ENCODE measurements at places on chromosomes 1 and 21.

GRCh38 chr21:34994766-34995631 lies 54.1 kb downstream of the RUNX1 start:
- no peak for DNase-seq

GRCh38 chr1:183777328-183777727 lies 27.6 kb upstream of the RGL1 start:
- DNase-seq = peak; percentile 6

GRCh38 chr1:67429528-67430357 lies 459 bp downstream of the SERBP1 start:
- DNase-seq = peak; percentile 49

- peak; percentile 48 for DNase-seq
These were observed 572 bp downstream of the ATP1B1 start for GRCh38 chr1:169106921-169107602.

DNA sequence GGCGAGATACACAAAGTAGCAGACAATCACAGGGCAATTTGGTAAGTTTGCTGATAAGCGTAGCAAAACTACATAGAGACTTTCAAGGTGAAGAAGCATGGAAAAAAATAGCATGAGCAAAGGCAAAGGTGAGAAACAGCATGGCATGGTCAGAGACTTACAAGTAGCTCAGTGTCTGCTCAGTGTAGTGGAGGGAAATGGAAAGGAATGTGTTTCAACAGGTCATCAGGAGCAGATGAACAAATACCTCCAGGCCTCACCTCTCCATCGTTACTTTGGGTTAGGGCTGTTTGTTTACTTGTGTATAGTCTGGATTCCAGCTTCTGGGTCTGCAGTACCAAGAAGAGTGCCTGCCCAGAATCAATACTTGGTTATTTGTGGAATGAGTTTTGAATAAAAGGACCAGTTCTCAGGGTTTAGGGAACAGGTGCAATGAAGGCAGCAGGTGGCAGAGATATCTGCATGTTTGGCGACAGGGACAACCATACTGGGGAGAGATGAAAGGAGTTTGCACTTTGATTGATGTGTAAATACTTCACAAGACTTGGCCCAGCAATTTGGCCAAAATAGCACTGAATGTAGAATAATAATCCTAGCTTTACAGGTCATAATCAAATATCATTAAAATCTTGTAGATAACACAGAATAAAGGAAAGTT lies 97.0 kb upstream of the FGGY start:
- DNase-seq = no peak

- DNase-seq = no peak
These were observed 38.6 kb upstream of the ABCD3 start for GRCh38 chr1:94379615-94380014.

DNA sequence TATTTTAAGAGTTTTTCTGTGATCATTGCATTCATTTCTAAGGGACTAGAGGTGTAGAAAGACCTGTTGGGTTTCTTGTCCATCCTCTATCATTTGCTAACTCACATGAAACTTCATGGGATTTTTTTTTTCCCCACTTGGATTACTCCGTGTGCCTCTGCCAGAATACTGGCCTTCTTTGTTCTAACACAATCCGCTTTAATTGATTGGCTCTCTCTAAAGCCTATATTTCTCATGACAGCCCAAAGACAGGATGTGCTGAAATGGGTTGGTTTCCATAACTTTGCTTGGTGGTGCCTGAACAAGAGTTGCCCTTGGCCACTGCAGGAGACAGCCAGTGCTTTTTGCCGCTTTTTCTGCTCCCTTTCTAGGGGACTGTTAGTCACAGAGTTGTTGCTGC lies 12.2 kb downstream of the CACHD1 start:
- DNase-seq = no peak

- DNase-seq = no peak
These were observed 19.1 kb upstream of the LMX1A start for GRCh38 chr1:165375623-165376022.

DNA sequence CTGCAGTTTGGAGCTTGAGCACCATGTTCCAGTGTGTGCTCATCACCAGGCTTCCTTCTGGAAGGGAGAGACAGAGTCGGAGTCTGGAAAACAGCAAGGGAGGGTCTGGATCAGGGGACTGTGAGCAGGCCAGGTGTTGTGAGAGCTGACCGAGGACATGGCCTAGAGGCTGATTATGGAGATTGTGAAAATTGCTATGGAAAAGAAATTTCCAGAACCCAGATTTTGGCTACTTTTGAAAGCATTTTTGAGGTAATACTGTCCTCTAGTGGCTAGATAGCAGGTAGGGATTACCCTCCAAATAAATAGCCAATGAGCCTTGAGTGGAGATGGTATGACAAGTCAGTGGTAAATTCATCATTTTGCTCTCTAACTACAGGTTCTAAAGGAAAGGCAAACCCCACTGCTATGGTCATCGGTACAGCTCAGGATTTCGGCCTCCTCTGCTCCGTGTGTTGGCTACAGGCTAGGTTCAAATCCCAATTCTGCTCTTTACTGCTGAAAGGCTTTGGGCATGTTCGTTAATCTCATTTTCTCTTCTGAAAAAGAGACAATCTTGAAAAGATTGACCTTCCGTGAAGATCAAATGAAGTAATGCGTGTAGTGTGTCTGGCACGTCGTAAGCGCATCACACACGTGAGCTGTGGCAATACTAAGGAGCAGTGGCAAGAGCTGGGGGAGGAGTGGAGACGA lies 1.0 kb upstream of the HAO2 start:
- DNase-seq = peak; percentile 25

GRCh38 chr1:18800258-18800657 lies 59.2 kb downstream of the TAS1R2 start:
- no peak for DNase-seq

DNA sequence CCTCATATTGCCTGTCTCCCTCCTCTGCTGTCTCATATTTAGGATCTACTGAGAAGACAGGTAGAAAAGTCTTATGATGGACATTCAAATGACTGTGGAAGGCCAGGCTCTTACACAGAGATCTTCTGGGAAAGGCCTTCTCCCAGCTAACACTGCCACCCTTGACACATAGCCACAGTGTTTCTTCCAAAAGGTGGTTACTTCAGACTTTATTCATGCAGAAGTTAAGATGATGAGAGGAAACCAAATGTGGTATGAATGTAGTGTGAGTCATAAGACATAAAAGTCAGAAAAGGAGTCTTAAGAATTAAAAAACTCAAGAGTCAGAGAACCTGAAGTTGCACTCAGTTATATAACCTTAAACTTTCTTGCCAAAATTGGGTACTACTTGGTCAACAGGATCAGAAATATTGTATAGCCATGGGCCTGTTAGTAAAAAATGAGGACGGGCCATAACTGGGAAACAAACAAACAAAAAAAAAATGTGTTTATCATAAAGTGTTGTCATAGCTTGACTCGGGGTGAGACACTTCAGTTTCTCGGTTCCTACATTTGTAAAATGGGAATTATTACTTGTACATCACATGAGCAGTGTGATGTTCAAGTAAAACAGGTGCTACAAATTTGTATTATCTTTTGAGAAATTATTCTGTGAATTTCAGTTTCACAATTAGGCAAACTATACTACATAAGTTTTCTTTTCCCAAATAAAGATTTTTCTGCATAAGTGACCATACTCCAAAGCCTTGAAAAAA lies 1.2 kb upstream of the DENND1B start:
- no peak for DNase-seq

- DNase-seq = no peak
These were observed 73.0 kb upstream of the ABCD3 start for GRCh38 chr1:94345148-94345721.

- no peak for DNase-seq
These were observed 27.0 kb downstream of the ST6GALNAC3 start for GRCh38 chr1:76101548-76101947.

DNA sequence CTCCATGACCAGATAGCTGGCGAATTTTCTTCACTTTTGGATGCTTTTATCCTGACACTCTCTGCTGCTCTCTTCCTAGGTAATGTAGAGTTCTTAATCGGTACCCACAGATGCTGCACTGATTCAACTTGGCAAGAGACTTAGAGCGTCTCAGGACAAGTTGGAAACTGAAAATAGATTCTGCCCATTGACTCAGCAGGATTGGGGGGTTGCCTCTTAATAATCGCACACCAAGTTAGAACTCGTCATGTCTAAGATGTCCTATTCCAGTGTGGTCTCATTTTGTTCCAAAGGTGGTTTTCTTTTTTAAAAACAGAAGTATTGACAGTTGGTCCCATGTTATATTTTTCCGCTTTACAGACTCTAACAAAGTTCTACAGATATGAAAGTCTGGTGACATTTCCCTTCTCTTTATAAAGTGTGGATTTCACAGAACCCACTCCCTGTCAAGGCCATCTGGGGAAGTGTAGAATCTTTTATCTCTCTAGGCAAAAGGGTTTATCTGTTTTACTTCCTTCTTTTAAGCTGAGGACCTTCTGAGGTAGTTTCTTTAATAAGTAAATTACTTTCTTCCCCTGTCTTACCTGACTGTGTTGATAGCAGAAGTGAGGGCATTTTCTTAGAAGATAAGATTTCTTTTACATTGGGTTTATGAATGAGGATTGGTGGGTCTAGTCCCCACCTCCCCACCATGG lies 12.1 kb upstream of the DIPK1A start:
- DNase-seq = no peak

GRCh38 chr1:187951817-187952216 lies 1123.1 kb downstream of the PLA2G4A start:
- DNase-seq = no peak

- DNase-seq = peak; percentile 6
These were observed 154.7 kb downstream of the PGBD5 start for GRCh38 chr1:230271300-230272035.

DNA sequence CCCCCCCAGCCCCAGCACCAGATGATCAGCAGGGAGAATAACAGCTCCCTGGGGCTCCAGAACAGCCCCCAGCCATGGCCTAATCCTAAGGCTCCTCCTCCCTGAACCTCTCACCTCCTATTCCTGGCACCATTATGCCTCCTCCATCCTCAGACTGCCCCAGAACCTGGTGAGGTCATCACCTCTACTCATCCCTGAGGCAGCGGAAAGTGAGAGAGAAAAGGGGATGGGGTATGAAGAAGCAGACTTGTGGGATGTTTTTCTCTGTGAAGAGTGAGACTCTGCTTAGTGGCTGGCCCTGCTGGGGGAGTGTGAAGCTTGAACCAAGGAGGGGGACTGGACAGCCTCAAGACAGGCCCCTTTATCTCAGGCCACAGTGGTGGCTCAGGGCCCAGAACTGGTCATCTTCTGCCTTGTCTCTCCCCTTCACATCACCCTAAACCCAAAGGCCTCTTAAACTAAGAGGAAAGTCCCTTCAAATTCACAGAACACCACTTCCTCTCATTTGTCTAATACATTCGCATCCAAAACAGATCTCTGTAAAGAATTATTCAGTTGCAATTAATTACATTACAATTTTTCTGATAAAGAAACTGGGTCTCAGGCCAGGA lies 2.2 kb upstream of the PPM1J start:
- peak; percentile 22 for DNase-seq

DNA sequence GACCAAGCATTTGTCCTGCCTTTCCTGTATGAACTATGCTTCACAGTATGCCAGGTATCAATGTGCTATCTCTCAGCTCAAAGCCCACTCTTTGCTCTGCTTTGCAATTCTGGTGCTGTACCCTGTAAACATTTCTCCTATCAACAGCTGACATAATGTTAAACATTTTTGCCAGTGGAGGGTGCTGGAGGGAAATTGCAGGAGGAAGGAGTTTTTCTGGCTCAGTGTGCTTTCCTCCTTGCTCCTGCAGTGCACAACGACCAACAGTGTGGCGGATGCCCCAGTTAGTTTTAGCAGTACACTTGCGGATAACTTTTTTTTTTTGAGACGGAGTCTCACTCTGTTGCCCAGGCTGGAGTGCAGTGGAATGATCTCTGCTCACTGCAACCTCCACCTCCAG lies 67.1 kb upstream of the PTGFRN start:
- DNase-seq = no peak

DNA sequence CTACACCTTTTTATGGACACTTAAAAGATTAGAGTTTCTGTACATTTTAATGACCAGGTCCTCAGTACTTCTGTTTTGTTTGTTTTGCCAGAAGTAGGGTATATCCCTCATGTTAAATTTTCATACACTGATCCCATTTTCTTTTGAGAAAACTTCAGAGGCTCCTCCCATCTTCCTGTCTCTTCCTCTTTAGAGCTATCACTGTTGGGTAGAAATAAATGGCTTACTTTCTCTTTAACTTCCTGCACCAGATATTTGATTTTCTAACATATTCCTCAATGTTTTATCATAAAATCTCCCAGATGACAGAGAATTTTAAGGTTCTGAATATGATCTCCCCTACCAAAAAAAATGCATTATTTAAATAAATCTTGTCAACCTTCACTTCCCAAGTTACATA lies 23.4 kb downstream of the VAV3 start:
- no peak for DNase-seq

DNA sequence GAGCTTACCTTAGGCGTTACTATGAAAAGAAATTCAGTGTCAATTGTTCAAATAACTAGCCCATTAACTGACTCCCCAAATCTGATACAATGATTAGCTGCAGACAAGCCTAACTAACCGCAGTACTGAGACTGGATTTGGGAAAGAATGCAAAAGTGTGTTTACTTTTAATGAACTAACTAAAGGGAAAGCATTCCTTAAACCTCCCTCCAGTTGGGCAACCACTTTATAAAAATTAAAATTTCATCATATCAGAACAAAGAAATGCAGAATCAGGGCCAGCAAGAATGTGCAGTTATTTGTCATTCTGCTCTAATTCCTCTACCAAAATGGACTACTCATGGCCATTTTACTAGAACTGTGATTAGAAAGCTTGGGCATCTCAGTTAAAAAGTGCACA lies 11.7 kb upstream of the NR5A2 start:
- DNase-seq = no peak

DNA sequence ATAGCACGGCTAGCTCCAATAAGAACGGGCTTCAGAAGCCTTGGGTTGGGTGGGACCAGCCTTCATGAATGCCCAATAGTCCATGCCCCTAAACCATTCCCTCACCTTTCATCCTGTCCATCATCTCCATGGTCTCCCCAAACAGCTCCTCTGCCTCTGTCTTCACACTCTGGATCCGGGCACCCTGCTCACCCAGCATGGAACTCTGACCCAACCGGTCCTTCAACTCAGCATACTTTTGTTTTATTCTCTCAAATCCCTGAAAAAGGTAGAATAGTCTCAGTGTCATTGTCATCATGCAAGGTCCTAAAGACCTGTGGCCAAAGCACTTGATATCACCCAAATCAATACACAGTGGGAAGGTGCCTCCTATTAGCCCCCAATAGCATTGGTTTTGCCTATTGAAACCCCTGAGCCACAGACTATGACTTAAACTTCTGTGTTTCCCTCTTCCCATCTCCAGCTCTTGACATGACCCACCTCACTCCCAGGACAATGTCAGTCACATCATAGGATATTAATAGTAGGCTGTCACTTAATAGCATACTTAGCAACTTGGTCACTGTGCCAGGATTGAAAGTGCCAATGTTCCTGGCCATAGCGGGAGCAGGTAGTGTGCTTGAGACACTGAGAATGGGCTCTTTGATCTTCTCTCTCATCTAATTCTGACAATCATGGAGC lies 33.0 kb downstream of the CAMK1G start:
- DNase-seq = no peak
